Vagina (tissue), 2 donors: ENCODE measurements at places on chromosomes 6 and 20.

DNA sequence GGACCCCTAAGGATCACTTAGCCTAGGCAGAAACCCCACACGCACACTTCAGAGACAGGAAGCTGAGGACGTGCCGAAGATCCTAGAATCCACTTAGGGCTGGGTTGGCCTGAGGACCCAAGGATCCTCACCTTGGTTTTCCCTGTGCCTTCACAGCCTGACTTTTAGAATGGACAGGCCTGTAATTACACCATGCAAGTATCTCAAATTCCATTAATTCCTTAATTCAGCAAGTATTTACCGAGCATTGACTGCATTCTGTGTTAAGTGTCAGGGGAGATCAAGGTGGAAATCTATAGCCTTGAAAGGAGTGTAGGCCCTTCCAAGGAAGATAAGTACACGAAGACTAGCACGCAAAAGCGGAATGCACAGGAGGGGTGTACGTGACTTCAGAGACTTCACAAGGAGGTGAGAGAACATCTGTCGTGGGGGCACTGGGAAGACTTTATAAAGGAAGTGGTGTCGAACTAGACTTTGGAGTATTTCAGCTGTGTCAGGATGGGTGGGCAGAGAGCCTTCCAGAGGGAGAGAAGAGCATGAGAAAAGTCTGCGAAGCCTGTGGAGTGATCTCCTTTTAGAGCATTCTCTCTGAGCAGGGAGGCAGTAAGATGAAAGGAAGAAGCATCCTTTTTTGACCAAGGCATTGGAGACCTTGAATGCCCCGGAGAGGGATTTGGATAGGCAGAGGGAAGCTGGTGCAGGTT lies 4.0 kb downstream of the DSP start:
- DNase-seq = no peak

GRCh38 chr6:53487080-53487479 lies 57.8 kb downstream of the GCLC start:
- no peak for DNase-seq

DNA sequence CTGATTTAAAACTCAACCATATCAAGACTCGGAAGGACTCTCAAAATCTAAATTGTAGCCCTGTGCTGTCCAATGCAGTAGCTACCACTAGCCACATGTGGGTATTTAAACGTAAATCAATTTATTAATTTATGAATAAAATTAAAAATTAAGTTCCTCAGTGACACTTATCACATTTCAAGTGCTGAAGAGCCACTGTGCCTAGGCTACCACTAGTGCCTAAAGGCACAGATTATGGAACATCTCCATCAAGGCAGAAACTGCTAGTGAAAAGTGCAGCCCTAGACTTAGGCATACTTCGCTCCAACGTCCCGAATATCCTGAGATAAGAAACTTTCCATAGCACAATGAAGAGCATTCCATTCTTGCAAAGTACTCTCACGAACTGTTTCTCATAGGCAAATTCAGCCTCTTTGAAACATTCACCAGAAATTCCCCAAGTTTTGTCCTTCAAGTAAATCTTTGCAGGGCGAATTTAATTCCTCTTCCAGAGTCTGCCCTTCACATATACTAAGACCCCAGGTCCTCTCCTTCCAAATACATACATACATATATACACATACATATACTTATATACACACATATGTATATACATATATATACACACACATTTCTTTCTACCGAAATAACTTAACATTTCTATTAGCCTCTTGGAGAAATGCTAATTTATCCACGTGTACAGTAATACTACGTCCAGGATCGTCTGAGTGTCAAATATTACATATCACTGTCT lies 1.3 kb downstream of the SUPT3H start:
- no peak for DNase-seq

DNA sequence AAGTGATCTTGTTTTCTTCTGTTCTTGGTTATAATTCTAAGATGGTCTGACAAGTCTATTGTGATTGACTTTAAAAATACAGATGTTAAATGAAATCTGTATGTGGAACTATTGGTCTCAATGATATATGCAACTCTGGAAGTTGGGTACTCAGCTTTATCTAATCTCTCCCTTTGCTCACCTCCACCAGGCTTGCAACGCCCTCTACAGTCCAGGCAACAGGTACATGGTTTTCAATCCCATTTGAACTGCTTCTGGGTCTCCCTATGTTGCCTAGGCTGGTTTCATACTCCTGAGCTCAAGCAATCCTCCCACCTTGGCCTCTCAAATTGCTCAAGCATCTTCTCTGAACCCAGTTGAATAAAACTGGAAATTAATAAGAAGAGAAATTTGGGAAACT lies 25.6 kb upstream of the HLA-DQB1 start:
- no peak for DNase-seq

DNA sequence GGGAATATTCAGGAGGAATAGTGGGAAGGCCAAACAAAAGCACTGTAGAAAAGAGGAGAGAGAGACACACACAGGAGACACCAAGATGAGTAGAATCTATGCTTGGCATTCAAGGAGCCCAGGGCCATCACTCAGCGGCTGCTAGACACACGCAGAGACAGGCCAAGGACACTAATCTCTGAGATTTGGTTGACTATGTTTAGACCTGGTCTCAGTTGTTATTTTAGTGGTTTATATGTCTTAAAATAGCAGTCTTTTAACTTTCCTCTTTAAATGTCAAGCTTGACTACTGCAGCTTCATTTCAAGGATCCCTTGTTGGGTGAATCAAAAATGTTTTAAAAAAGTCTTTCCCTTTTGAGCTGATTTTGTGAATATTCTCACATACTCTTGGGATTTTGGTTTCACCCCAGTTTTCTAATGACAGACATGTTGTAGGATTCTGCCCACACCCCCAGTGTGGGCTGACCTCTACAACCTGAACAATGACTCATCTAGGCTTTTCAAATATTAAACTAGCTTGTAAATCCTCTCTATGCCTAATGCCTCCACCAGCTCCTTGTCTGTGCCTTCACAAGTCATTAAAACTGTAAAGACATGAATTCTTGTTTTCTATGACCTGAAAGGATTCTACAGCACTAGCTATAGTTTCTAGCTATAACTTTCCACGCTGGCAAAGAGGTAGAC lies 142.7 kb upstream of the EXOC2 start:
- no peak for DNase-seq

GRCh38 chr6:145080651-145081050 lies 654.7 kb downstream of the EPM2A start:
- no peak for DNase-seq

GRCh38 chr20:51460569-51461265 lies 81.8 kb downstream of the NFATC2 start:
- DNase-seq = no peak

DNA sequence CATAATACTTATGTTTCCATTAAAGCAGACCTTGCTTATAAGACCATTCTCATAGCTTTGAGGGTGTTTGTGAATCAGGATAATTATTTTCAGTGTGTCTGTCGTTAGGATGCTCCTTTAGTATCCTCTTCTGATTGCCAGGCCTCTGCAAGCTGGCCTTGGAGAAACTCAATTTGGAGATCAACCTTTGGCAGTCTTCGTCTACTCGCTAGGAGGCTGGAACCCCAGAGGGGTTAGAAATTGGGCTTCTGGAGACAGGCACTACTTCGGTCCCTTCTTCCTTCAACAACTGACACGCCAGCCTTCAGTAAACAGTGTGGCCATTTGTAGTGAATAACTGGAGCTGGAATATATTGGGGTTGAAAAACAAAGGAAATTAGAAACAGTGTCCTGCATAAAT lies 100.8 kb upstream of the CITED2 start:
- no peak for DNase-seq

DNA sequence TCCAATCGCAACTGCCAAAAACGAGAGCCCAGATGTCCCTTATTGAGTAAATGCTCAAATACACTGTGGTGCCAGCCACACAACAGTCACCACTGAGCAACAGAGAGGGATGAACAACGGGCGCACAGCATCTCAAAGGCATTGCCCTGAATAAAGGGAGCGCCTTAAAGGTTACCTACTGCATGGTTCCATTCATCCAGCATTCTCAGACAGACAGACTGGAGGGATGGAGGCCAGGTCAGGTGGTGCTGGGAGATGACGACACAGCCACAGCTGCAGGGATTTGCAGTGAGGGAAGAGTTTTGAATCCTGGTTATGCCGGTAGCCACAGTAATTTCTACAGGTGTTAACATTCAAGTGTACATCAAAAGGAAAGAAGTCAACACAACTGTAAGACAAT lies 615.5 kb upstream of the AGPAT4 start:
- no peak for DNase-seq

DNA sequence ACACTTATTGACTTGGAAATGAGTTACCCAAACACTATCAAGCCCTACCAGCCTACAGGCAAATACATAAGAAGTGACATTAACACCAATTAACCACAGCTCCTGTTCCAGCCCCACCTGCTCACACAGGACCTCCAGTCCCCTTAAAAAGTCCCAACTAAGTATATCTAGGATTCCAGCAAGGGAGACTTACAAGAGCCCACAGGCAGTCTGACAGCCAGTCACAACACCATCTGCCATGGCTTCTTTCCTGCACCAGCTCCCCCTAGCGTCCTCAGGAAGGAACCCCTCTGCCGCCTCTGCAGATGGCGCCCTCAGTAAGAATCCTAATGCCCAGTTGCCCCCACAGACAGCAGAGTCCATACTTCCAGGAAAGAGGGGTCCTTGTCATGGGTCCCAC lies 122.1 kb downstream of the HIVEP2 start:
- DNase-seq = no peak

- no peak for DNase-seq
These were observed 66.4 kb downstream of the TRERF1 start for GRCh38 chr6:42385339-42385738.

DNA sequence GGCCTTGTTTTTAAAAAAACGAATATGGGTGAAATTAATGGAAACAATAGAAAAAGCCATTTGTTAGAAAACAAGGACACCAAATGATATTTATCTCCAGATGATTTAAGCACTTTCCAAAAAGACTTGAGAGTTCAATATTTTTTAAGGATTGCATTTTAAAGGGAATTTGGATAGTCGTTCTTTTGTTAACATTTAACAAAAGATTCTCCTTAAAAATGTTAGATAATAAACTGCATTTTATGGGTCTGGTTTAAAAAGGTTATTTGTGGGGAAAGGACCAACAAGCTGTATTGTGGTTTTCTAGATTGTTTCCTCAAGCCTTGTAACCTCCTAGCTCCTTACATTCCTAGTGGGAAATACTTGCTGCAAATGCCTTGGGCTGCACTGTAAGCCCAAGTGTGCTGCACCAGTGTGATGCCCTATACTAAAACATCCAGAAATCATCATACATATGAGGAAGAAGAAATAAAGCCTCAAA lies 1.5 kb upstream of the PHIP start:
- no peak for DNase-seq

GRCh38 chr20:51456511-51457509 lies 85.7 kb downstream of the NFATC2 start:
- no peak for DNase-seq

- DNase-seq = no peak
These were observed 654.4 kb downstream of the EYS start for GRCh38 chr6:65052626-65053025.

- no peak for DNase-seq
These were observed 604.7 kb downstream of the RFPL4B start for GRCh38 chr6:112951829-112952228.

DNA sequence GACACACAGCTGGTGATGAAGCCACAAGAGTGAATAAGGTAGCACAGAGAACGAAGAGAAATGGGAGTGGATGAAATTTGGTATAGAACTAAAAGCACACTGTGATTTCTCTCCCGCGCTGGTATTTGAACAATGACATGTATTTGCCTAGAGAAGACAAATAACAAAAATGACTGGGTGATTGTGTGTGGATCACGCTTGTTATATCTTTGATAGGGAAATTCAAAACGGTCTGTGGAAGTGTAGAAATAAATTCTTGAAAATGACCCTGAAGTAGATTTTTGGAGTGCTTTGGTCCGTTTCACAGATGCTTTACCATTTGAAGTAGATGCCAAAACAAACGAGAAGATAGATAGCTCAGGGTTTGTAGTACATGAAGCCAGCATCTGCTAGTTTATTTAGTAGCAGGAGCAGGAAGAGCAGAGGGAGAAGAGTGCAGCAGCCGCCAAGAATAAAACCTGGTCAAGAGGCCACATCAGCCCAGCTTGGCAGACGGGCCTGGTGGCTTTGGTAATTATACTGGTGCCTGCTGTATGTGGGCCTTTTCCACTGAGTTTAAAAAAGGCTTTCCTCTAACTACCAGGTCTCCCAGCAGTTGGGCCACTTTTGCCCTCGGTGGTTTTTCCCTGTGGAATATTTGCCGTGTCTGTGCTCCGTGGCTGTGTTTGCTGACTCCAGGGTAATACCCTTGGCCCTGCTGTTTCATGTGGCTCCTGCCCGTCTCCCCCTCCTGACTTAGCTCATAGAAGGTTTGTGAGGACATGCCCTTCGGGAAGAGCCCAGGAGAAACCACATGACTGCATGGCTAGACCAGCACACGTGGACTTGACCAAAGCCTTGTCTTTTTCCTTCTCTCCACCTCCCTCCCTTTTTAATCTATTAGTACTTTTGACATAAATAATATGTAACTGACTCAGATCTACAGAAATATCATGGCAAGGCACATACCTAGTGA lies 294.0 kb downstream of the SOX4 start:
- DNase-seq = no peak

DNA sequence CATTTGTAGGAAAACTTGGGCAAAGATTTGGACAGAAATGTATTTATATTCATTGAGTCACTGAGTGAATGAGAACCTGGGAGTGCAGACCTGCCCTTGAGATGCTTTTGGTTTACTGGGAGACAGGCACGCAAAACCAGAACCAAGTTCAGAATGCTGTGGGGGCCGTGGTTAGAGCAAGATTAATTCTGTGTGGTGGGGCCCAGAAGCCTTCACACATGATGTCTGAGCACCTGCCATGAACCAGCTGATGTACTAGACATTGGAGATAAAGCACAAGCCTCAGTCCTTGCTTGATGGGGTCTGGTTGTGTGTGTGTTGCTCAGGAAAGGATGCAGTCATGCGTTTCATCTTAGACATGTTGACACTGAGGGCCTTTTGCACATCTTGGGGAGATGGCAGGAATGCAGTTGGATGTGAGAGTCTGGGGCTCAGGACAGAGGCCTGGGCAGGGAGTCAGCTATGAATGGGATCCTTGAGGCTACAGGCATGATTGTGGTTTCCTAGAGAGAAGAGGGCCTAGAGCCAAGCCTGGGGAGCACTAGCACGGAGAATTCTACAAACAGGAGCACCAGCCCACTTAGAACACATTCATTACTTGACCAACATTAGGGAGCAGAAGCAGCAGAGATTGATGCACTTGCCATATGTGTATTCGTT lies 114.3 kb upstream of the TMEM181 start:
- DNase-seq = no peak

DNA sequence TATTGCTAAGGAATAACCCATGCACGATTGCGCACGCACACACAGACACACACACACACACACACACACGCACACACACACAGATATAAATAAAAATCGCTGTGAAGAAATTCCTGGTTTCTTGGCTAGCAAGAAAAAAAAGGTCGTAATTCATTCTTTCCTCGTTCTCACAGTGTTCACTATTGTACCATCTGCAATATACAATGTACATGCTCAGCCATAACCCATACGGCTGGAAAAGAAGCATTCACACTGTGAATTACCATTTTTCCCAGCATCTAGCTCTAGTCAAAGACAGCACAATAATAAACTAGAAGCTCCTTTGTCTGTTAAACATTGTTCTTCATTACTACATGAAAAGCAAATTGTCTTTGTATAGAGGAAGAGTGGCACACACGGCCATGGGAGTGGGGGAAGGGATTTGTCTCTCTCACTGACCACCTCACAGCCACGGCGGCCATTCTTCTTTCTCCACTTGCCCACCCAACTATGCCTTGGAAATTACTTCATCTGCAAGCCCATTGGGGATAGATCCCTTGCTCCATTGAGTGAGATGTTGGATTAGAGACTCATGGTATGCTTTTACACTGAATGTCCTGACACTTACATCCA lies 115.3 kb upstream of the ID4 start:
- DNase-seq = no peak
